ENCODE measurements at places on chromosomes 13 and 19. TPM values are rescaled to one million over a fixed set of nuclear protein-coding genes. Genes with fewer than 3 reads are reported as not detected.

Gene ZNF331
- total RNA-seq = 4.8 TPM

Gene NOP53
- 54.0 TPM for total RNA-seq

Gene TTC9B
- total RNA-seq = not detected

Gene DLEU7
- not detected for total RNA-seq

Gene LRRC4B
- not detected for total RNA-seq
